Natural killer cell treated with Interleukin-12 subunit alpha and Interleukin-12 subunit beta and Interleukin-15 and Interleukin-18, amount 100 ng/mL, for 72 hours (primary cell): ENCODE measurements at places on chromosomes 7 and 10.

GRCh38 chr7:9324513-9324912 is 891.1 kb downstream of the NXPH1 start:
- H3K4me3 ChIP-seq, result no peak overlapping the region
- H3K27me3 ChIP-seq, result no peaks in the 10 kb centered on the region
- no peak overlapping the region for H3K27ac ChIP-seq
- H3K36me3 ChIP-seq, result peaks cover 12% of the 10 kb centered on the region
- DNase-seq, result no peak

GRCh38 chr7:98038731-98039130 is 48.7 kb upstream of the OCM2 start:
- no peaks in the 10 kb centered on the region for H3K4me1 ChIP-seq
- no peaks in the 10 kb centered on the region for H3K36me3 ChIP-seq
- no peak overlapping the region for H3K4me3 ChIP-seq
- H3K27me3 ChIP-seq, result peaks cover 23% of the 10 kb centered on the region
- no peak overlapping the region for H3K27ac ChIP-seq
- DNase-seq, result no peak

DNA sequence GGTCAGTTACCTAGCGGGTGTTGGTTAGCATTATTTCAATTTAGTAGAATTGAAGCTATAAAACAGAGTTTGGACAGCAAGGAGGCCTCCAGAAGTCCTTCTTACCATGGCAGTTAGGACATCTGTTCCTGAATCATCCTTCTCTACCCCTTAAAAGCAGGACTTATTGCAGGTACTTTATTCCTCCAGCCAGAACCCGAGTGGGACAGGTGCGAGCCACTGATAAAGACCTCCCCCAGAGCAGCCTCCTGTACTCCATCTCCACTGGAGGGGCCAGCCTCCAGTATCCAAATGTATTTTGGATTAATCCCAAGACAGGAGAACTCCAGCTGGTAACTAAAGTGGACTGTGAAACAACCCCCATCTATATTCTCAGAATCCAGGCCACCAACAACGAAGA is 54.6 kb downstream of the CDHR3 start:
- no peak for DNase-seq
- H3K27me3 ChIP-seq, result peaks cover 25% of the 10 kb centered on the region
- H3K36me3 ChIP-seq, result no peaks in the 10 kb centered on the region
- peaks cover 12% of the 10 kb centered on the region for H3K4me1 ChIP-seq

DNA sequence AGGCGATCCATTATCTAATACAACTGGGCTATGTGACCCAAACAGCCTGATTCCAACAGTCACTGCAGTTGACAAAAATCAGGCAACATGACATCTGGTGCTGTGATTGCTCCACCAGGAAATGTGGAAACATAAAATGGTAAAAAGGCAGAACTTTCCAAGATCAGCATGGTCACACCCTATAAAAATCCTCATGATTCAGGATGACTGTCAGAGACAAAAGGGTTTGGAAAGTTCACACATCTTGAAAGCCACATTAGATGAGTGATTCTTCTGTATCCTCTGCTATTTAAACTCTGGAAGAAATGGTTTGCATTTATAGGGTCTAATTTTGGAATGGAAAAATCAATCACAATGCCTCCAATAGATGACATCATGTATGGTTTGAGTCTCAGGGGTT is 662.6 kb upstream of the IGFBP3 start:
- H3K4me1 ChIP-seq, result no peaks in the 10 kb centered on the region
- H3K27ac ChIP-seq, result no peak overlapping the region
- DNase-seq, result no peak
- no peaks in the 10 kb centered on the region for H3K27me3 ChIP-seq

DNA sequence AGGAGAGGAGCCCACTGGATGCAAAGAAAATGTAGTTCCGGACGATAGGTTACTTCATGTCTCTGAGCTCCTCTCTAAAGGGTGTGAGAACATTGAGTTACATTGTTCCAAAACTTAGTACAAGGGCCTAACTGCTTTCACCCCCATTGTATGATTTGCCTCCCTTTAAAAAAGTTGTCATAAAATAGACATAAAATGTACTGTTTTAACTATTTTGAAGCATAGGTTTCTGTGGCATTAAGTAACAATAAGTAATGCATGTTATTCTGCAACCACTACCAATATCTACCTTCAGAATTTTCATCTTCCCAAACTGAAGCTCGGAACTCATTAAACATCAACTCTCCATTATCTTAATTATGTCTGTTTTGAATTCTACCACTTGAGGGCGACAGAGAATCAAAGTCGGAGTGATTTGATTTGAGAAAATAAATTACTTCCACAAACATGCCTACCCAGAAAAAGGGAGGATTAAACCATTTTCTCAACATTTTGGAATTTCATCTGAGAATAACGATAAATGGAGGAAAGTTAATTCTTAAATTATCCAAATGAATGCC is 2.7 kb downstream of the IGFBP1 start:
- no peak overlapping the region for H3K4me3 ChIP-seq
- H3K4me1 ChIP-seq, result no peaks in the 10 kb centered on the region
- no peaks in the 10 kb centered on the region for H3K36me3 ChIP-seq
- H3K27ac ChIP-seq, result no peak overlapping the region
- DNase-seq, result no peak
- H3K27me3 ChIP-seq, result peaks cover 51% of the 10 kb centered on the region

DNA sequence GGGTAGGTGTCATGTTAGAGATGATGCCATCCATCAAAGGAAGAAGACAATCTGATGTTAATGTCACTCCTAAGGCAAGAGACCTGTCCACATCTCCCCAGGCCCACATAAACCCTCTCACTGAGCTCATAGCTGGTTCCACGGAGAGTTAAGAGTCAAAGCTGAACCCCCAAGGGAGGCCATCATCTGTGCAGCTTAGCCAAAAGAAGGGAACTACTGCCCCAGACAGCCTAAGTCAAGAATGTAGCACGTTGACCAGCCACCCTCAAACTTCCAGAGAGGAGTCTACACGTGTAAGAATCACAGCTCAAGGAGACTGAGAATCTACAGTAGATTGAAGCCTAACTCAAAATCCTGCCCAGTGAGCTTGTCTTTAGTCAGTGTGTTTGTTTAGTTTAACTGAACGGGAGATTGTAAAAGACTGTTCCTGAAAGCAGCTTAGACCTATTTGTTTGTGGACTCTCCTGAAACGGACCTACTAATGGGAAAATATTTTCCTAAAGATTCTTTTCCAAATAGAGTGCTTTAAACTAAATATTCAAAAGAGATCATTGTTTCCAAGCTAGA is 192.7 kb upstream of the NFE2L3 start:
- peaks cover 33% of the 10 kb centered on the region for H3K27me3 ChIP-seq
- H3K4me1 ChIP-seq, result peaks cover 6% of the 10 kb centered on the region
- DNase-seq, result no peak

DNA sequence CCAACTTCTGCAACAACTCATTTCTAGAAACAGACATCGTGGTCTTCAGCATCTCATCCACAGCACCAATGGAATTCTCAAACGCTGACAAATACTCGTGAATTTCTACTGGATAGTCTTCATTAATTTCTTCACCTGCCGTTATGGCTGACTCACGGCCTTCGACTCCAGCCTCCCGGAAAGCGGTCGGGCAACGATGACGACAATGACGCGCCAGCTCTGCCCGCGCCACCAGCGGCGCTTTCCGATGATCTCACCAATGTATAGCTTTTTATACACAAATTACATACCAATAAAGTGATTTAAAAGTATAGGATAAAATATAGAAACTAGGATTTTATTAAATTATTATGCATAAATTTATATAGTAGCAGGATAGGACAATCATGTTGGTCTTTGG is 65.7 kb downstream of the CCDC7 start:
- no peak for DNase-seq
- no peaks in the 10 kb centered on the region for H3K27me3 ChIP-seq
- H3K4me1 ChIP-seq, result no peaks in the 10 kb centered on the region
- H3K4me3 ChIP-seq, result no peak overlapping the region

DNA sequence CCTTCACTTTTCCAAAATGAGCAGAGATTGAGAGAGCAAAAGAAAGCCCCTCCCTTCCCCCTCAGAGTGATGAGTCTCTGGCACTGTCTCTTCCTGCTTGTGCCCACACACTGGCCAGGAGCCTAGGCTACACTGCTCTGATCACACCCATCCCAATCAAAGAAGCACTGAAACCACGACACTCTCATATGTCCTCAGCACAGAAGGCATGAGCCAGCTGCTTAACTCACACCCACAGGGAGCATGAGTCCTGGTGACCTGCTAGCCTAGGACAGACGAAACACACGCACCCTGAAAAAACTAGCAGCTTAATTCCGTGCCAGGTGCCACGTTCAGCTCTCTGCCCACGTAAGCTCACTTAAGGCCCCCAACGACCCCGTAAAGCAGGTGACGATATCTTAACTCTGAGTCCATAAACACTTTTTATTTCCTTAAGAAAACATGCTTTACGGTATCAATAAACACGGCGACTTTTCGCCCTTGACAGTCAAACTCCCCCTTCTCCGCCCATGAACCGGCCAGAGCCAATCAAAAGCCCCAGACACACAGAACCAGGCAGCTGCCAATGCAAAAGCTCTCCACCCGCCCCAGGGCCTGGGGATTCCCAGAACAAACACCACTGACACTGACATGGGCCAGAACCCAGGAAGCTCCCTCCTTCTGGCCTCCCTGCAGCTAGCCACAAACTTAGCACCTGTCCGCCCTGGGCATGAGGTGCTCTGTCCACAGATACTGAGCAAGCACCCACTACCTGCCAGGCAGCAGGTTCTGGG is 69.0 kb downstream of the TNRC18 start:
- DNase-seq, result peak; percentile 79
- peaks cover 33% of the 10 kb centered on the region for H3K4me1 ChIP-seq
- H3K27me3 ChIP-seq, result no peaks in the 10 kb centered on the region
- peaks cover 6% of the 10 kb centered on the region for H3K36me3 ChIP-seq

- no peak overlapping the region for H3K27ac ChIP-seq
- H3K36me3 ChIP-seq, result peaks cover 4% of the 10 kb centered on the region
- no peak overlapping the region for H3K4me3 ChIP-seq
- no peaks in the 10 kb centered on the region for H3K4me1 ChIP-seq
These were observed 91.0 kb downstream of the SEMA3D start for GRCh38 chr7:85095806-85096205.

GRCh38 chr10:69747179-69747578 is 54.5 kb upstream of the COL13A1 start:
- DNase-seq, result no peak
- no peaks in the 10 kb centered on the region for H3K4me1 ChIP-seq
- no peaks in the 10 kb centered on the region for H3K36me3 ChIP-seq
- H3K4me3 ChIP-seq, result no peak overlapping the region
- H3K27ac ChIP-seq, result no peak overlapping the region
- H3K27me3 ChIP-seq, result peaks cover 61% of the 10 kb centered on the region

DNA sequence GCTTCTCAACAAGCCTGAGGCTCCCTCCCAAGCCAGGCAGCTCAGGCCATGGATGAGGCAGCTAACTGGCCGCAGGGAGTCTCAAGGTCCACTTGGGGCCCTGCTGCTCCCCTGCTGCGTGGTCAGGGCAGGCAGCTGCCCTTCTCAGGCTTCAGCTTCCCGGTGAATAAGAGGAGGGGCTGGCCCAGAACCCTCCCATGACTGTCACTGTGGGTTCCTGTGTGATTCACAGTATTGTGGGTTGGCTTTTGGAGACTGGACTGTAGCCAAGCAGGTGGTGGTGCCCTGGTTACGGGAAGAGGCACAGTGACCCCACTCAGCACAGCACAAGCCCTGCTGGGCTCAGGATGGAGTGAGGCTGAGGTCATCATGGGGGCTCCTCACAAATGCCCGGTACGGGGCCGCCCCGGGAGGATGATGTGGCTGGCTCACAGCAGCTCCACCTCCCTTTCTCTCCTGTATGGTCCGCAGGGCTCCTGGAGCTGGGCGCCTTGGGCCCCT is 189.8 kb downstream of the HECW1 start:
- H3K4me3 ChIP-seq, result no peak overlapping the region
- no peak overlapping the region for H3K27ac ChIP-seq
- no peaks in the 10 kb centered on the region for H3K4me1 ChIP-seq
- H3K27me3 ChIP-seq, result peaks cover 11% of the 10 kb centered on the region
- no peaks in the 10 kb centered on the region for H3K36me3 ChIP-seq

DNA sequence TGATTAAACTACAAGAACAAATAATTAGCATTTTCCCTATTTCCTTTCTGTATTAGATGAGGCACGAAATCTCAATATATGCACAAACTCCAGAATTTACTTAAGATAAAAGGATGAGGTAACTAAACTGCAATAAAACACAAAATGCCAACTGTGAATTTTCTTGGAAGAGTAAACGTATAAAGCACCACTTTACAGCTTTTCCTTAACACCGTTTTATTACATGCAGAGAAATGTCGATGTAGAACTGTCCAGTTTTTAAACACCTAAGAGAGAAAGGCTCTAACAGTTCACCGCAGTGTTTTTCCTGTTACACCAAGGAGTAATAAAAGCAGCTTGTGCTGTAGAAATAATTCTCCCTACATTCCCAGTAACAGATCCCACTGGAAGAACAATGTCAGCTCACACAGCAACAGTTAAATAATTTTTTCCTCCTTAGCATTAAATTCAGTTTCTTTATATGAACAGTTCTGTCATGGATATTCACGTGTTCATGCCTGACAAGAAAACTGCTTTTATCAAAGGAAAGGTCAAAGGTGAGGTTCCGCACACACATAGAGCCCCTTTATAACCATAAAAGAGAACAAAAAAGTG is 52.0 kb downstream of the MINDY3 start:
- H3K36me3 ChIP-seq, result peaks cover 4% of the 10 kb centered on the region
- DNase-seq, result no peak
- H3K4me3 ChIP-seq, result no peak overlapping the region
- no peak overlapping the region for H3K27ac ChIP-seq
- no peaks in the 10 kb centered on the region for H3K27me3 ChIP-seq

DNA sequence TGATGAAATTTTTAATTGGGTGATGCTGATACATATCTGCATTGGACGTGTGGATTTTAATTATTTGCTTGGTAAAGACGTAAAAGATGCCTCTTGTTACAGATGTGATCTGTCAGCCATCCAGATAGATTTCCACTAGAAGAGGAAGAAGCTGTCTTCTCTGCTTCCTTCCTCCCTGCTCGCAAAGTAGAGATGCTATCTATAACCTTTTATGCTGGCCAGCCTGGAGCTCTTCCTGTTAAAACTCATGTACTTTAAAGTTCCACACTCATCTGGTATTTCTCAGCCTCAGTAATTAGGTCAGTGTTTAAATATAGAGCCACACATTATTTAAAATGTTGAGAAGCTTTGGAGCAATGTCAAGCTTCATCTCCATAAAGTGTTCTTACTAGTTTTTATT is 51.2 kb upstream of the TMEM229A start:
- H3K36me3 ChIP-seq, result no peaks in the 10 kb centered on the region
- H3K4me1 ChIP-seq, result no peaks in the 10 kb centered on the region
- H3K27me3 ChIP-seq, result no peaks in the 10 kb centered on the region
- H3K4me3 ChIP-seq, result no peak overlapping the region
- DNase-seq, result no peak
